Fibroblast of upper back skin (primary cell): ENCODE measurements at places on chromosomes 5 and 9.

- DNase-seq, result no peak
These were observed 694 bp upstream of the PHPT1 start for GRCh38 chr9:136848393-136849037.

DNA sequence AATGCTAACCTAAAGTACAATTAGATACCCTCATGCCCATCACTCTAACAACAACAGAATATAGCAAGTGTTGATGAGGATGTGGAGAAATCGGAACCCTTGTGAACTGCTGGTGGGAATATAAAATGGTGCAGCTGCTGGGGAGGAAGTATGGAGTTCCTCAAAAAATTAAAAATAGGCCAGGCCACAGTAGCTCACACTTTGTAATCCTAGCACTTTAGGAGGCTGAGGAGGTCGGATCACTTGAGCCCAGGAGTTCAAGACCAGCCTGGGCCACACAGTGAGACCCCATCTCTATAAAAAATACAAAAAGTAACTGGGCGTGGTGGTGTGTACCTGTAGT is 18.0 kb upstream of the MRNIP start:
- DNase-seq, result no peak

DNA sequence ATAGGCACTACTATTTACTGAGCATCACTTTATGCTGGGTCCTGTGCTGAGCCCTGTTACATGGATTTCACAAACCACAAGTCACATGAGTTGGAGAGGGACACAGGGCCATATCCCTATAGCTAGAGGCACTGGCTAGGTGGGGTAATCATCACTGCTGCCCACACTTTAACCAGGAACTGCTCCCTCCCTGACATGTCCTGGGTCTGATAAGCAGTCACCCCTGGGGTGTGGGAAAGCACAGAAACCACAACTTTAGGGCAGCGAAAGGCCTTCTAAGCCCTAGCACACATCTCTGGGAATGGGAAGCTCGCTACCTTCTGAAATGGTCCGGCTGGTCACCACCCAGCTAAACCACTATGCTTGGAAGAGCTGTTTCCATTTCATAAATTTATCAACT is 15.0 kb downstream of the TBC1D2 start:
- DNase-seq, result no peak

DNA sequence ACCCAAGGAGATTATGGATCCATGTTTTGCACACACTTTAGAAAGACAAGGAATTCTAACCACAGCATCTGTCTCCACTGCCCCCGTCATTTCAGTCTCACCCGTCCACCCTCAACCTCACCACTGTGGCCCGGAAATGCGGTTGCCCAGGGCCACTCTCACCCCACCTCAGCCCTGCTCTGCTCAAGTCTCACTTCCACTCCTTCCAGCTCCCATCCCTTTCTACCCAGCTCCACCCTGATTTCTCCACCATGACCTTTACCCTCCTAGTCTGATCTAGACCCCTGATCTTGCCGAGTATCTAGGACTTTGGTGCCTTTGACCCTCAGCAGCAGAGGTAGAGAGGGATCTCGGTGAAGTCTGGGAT is 7.2 kb upstream of the KCNIP1 start:
- DNase-seq, result no peak

GRCh38 chr5:155711882-155712281 is 615.1 kb upstream of the SGCD start:
- no peak for DNase-seq

- DNase-seq, result no peak
These were observed 172.3 kb downstream of the CACNA1B start for GRCh38 chr9:138049779-138050471.

DNA sequence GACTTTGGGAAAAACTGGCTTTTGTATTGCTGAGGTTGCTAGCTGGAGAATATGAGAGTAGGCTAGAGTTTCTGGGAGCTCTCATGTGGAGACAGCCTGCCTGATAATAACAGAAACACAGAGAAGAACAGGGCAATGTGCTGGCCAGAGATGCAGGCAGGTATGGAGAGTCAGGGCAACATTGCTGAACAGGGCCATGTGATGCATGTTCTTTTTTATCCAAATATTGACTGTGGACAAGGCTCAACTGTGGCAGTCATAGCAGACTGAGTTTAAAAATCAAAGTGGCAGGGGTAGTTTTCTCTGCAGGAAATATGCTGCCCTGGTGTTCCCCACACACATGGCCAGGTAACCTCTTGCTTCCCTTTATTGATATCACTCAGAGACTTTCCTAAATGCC is 381.1 kb downstream of the RASEF start:
- DNase-seq, result no peak

- peak; percentile 51 for DNase-seq
These were observed 431.2 kb downstream of the CSNK1G3 start for GRCh38 chr5:123943151-123943550.

DNA sequence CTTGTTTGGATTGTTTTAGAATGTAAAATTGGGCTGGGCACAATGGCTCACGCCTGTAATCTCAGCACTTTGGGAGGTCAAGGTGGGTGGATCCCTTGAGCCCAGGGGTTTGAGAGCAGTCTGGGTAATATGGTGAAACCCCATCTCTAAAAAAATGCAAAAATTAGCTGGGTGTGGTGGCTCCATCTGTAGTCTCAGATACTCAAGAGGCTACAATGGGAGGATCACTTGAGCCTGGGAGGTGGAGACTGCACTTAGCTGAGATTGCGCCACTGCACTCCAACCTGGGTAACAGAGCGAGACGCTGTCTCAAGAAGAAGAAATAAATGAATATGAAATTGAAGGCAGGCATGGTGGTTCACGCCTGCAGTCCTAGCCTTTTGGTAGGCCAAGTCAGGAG is 21.3 kb downstream of the MAML1 start:
- no peak for DNase-seq

- DNase-seq, result no peak
These were observed 51.7 kb downstream of the DRD1 start for GRCh38 chr5:175392236-175392635.
